ENCODE measurements at places on chromosomes 16 and 17.

DNA sequence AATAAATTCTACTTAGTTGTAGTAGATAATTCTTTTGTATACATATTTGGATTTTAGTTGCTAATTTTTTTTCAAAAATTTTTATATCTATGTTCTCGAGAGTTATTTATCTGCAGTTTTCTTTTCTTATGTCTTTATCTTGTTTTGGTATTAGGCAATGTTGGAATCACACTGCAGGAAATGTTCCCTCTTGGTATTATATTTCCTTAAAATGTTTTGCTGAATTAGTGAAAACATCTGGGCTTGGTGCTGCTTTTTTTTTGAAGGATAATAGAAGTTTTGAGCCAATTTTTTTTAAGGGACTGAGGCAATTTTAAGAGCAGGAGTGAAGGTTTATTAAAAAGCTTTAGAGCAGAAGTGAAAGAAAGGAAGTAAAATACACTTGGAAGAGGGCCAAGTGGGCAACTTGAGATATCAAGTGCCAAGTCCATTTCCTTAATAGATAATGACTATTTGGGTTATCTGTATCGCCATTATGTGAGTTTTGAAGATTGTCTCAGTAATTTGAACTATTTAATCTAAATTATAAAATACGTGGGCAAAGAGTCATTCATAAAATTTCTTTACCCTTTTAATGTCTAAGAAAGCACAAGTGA is 1390.1 kb upstream of the CDH8 start:
- no peaks in the 10 kb centered on the region for H3K4me1 ChIP-seq
- H3K27ac ChIP-seq = no peak overlapping the region
- H3K4me3 ChIP-seq = no peak overlapping the region
- DNase-seq = no peak

GRCh38 chr17:8052256-8053252 is 13.7 kb downstream of the ALOX15B start:
- DNase-seq = no peak
- no peak overlapping the region for H3K4me3 ChIP-seq
- no peak overlapping the region for H3K27ac ChIP-seq
- peaks cover 21% of the 10 kb centered on the region for H3K4me1 ChIP-seq
- H3K36me3 ChIP-seq = no peaks in the 10 kb centered on the region

DNA sequence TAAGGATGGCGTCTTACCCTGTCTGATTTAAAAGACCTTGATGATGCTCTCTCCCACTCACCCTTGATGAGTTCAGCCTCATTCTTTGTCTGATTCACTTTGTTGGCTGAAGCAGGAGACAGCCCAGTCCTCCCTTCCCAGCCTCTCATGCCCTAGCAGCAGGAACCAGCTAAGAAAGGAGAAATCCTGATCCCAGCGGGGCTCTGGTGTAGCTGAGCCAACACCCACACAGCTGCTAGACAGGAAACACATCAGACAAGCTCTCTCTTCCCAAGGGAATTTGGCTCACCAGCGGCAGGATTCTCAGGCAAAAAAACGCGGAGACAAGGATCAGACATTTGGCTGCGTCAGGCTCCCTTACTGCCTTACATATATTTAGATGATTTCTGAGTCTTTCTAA is 211.5 kb downstream of the CDH11 start:
- no peak for DNase-seq
- H3K4me3 ChIP-seq = no peak overlapping the region
- no peaks in the 10 kb centered on the region for H3K4me1 ChIP-seq
- H3K27ac ChIP-seq = no peak overlapping the region
- no peaks in the 10 kb centered on the region for H3K27me3 ChIP-seq

- peak overlapping the region; percentile 48 for H3K4me3 ChIP-seq
- peaks cover 2% of the 10 kb centered on the region for H3K36me3 ChIP-seq
- no peak overlapping the region for H3K27ac ChIP-seq
These were observed 1.3 kb upstream of the PRRT2 start for GRCh38 chr16:29810699-29811169.

DNA sequence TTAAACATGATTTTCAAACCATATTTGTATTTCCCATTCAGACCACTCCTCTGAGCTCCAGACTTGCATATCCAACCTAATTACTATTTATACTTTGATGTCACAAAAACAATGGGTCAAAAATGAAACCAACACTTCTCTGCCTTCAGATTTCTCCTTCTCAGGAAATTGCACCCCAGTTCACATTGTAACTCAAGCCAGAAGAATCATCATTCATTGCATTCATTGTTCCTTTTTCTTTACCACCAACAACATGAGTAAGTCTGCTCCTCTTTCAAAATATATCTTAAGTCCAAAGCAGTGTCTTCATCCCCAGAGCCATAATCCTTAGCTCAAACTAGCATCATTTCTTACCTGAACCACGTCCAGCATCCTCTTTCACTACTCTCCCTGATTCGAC is 2.6 kb upstream of the AKAP1 start:
- no peak for DNase-seq
- H3K27me3 ChIP-seq = no peaks in the 10 kb centered on the region
- H3K4me3 ChIP-seq = no peak overlapping the region

DNA sequence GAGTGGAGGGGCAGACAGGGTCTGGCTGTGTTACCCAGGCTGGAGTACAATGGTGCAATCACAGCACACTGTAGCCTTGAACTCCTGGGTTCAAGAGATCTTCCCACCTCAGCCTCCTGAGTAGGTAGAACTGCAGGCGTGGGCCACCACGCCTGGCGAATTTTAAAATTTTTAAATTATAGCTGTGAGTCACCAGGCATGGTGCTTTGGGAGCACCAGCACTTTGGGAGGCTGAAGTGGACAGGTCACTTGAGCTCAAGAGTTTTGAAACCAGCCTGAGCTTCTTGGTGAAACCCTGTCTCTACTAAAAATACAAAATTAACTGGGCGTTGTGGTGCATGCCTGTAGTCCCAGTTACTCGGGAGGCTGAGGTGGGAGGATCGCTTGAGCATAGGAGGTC is 114.0 kb downstream of the CHD9 start:
- H3K36me3 ChIP-seq = peaks cover 1% of the 10 kb centered on the region
- H3K27ac ChIP-seq = no peak overlapping the region
- no peaks in the 10 kb centered on the region for H3K4me1 ChIP-seq
- no peaks in the 10 kb centered on the region for H3K27me3 ChIP-seq
- H3K4me3 ChIP-seq = no peak overlapping the region
- DNase-seq = no peak

GRCh38 chr16:69476920-69477443 is 52.6 kb downstream of the CYB5B start:
- no peak overlapping the region for H3K4me3 ChIP-seq
- no peaks in the 10 kb centered on the region for H3K27me3 ChIP-seq
- H3K27ac ChIP-seq = no peak overlapping the region
- no peaks in the 10 kb centered on the region for H3K36me3 ChIP-seq

GRCh38 chr16:47612711-47613110 is 151.6 kb downstream of the PHKB start:
- no peak overlapping the region for H3K27ac ChIP-seq
- H3K27me3 ChIP-seq = no peaks in the 10 kb centered on the region
- peaks cover 18% of the 10 kb centered on the region for H3K36me3 ChIP-seq
- no peak overlapping the region for H3K4me3 ChIP-seq
- no peak for DNase-seq

DNA sequence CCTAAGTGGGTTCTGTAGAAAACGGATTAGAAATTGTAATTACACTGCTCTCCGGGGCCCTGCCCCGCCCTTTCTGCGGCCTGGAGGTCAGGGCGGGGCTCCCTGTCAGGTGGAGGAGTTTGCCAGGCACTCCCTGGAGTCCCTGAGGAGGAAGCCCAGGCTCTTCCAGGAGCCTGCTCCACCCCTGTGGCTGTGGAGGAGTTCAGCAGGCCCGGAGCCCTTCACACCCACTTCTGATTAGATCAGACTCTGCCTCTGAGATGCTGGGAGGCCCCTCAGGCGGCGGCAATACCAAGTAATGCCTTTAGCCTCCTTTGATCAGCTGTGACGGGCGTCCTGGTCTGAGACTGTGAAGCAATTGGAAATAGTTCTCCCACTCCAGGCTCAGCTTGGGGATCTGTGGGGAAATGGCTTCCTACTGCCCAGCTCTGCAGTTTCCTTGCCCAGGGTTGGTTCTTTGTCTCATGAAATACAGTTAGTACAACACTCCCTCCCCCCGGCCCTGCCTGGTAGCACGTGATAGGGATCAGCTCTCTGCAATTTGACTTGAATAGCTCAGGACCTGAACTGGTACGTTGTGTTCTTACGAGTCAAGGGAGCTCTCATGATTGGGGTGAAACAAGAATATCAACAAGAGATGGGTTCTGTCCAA is 22.3 kb downstream of the BAIAP2 start:
- H3K4me1 ChIP-seq = no peaks in the 10 kb centered on the region
- H3K27me3 ChIP-seq = no peaks in the 10 kb centered on the region
- H3K36me3 ChIP-seq = no peaks in the 10 kb centered on the region
- no peak for DNase-seq
- H3K27ac ChIP-seq = no peak overlapping the region

- no peak overlapping the region for H3K27ac ChIP-seq
- H3K4me3 ChIP-seq = no peak overlapping the region
- no peaks in the 10 kb centered on the region for H3K36me3 ChIP-seq
- H3K27me3 ChIP-seq = no peaks in the 10 kb centered on the region
- DNase-seq = no peak
- H3K4me1 ChIP-seq = no peaks in the 10 kb centered on the region
These were observed 51.1 kb upstream of the CRHR1 start for GRCh38 chr17:45732926-45733505.

DNA sequence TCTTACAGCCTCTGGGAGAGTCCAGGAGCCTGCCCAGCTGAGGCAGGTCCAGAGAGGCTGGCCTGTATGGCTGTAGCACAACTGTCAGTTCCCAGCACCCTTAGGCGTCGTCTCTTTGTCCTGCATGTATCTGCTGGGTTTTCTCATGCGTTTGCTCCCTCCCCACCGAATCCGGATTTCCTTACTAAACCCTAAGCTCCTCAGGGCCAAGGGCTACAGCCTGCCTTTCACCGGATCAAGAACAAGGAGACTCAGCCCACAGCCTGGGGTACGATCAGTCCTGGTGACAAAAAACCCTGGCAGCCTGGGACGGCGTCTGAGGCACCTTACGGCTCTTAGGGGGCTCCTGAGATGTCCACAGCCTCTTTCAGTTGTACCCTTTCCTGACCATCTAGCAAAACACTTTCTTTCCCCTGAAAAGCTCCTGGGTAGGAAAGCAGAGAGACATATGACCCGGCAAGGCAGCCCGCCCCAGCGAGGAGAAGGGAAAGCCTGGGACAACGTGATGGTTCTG is 12.2 kb downstream of the HIC1 start:
- H3K27ac ChIP-seq = no peak overlapping the region
- no peaks in the 10 kb centered on the region for H3K27me3 ChIP-seq
- no peak for DNase-seq
- H3K4me3 ChIP-seq = no peak overlapping the region
- peaks cover 19% of the 10 kb centered on the region for H3K36me3 ChIP-seq

GRCh38 chr16:89006036-89006752 is 29.2 kb upstream of the CBFA2T3 start:
- H3K4me1 ChIP-seq = peaks cover 18% of the 10 kb centered on the region
- no peak for DNase-seq
- H3K36me3 ChIP-seq = no peaks in the 10 kb centered on the region

DNA sequence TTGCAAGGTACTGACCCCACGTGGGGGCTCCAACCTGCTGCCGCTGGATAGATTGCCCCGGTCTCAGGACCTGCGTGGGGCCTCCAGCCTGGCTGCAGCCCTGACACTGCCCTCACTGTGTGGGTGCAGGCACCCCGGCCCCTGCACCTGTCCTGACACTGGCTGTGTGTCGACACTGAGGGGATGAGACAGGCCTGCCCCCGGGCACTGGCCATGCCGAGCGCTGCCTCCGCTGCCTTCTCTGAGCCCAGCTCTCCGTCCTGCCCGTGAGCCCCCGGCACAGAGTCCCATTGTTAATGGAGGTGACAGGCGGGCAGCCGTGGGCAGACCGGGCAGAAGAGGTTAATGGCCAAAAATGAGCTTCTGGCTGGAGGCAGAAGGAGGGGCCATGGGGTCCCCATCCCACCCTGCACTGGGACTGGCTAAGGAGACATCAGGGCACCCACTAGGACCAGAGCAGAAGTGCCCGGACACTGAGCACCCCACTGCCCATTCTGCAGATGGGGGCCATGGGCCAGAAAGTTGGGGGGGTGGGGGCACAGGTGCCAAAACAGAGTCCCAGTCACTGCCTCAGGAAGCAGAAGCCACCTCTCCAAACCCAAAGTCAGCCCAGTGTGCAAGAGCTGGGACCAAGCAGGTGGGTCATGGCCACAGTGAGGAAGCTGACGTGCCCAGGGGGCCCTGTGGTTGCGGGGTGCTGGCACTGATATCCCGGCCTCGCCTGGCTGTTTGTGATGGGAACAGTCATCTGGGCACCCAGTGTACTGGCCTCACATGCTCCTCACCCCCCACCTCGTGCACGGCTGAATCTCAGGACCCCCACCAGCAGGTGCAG is 2.5 kb upstream of the PRR35 start:
- no peak overlapping the region for H3K4me3 ChIP-seq
- no peak overlapping the region for H3K27ac ChIP-seq
- no peaks in the 10 kb centered on the region for H3K36me3 ChIP-seq
- no peaks in the 10 kb centered on the region for H3K27me3 ChIP-seq

DNA sequence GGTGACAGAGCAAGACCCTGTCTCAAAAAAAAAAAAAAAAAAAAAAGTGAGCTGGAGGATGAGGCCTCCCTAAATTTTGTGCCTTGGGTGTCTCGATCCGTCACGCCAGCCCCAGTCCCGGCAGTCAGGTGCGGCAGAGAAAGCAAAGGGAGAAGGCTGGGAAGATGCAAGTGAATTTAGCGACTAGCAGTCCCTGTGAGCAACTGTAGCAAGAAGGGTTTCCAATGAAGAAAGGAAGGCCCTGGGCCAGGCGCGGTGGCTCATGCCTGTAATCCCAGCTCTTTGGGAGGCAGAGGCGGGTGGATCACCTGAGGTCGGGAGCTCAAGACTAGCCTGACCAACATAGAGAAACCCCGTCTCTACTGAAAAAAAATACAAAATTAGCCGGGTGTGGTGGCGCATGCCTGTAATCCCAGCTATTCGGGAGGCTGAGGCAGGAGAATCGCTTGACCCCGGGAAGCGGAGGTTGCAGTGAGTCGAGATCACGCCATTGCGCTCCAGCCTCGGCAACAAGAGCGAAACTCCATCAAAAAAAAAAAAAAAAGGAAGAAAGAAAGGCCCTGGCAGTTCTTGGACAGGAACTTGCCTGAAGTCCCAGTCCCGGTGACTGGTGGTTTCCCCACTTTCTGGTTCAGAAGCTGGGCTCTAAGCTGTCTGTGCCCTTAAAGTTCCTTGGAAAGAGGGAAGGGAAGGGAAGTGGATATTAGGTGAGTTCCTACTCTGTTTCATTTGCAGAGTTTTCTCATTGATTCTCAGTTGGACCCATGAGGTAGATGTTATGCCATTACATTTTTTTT is 1.8 kb upstream of the QPRT start:
- no peak for DNase-seq
- H3K4me3 ChIP-seq = no peak overlapping the region
- H3K27me3 ChIP-seq = no peaks in the 10 kb centered on the region
- H3K27ac ChIP-seq = no peak overlapping the region
- H3K4me1 ChIP-seq = peaks cover 25% of the 10 kb centered on the region
